ENCODE measurements at places on chromosomes 3 and 15.

GRCh38 chr3:71489315-71489761 is 94.2 kb downstream of the FOXP1 start:
- no peak for DNase-seq

DNA sequence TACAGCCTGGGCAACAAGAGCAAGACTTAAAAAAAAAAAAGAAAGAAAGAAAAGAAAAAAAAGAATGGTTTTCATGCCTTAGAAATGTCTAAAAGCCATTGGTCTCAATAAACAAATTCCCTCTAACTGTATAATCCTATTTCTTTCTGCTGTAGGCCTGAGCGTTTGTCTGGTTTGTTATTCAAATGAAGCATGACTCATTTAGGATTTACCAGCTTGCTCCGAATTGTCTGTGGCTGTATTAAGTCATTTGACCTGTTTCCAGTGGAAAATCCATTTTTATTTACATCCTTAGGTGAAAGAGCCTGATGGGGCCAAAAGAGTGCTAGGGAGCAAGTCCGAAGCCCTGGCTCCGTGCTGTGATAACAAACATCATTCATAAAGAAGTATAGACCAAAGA is 73.8 kb downstream of the BDH1 start:
- DNase-seq, result no peak

DNA sequence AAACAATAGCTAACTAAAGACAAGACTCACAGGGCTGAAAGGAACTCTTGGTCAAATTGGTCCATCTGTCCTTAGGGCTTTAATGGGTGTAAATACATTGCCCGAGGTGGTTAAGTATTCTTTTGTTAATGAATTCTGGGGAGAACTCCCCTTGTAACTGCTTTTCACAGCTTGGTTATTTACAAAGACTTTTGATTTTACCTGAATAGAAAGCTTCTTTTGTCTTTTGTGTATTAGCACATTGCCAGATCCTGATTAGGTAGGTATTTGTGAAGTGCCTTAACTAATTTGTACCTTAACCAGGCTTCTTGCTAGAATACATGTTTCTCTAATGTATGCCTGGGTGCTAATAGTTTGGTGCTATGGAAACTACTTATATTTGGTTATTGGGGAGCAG is 14.0 kb downstream of the CHD2 start:
- no peak for DNase-seq

- DNase-seq, result no peak
These were observed 116.6 kb downstream of the NTRK3 start for GRCh38 chr15:88139936-88140335.

DNA sequence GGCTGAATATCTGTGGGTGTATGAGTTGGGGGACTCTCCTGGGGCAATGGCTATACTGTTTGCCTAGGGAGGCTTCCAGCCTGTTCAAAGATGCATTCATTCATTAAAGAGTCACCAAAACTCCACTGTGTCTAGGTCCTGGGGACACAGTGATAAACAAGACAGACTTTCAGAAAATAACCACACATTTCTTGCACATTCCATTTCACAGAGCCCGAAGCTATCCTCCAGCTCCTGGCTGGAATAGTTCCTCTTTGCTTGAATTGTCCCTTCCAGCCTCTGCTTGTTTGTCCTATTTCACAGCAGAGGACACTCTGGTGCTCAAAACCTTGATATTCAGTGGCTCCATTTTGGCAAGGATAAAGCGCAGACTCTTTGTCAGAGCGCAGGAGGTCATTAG is 61.7 kb upstream of the ITGA11 start:
- no peak for DNase-seq

- DNase-seq, result no peak
These were observed 370.9 kb downstream of the NSUN3 start for GRCh38 chr3:94433811-94434210.

GRCh38 chr15:92028389-92028724 is 174.8 kb downstream of the SLCO3A1 start:
- no peak for DNase-seq

- no peak for DNase-seq
These were observed 46.6 kb downstream of the ANP32A start for GRCh38 chr15:68774120-68774519.

GRCh38 chr3:11155341-11156025 is 1.2 kb downstream of the HRH1 start:
- DNase-seq, result no peak

- DNase-seq, result no peak
These were observed 137.5 kb downstream of the XXYLT1 start for GRCh38 chr3:195133462-195133861.

DNA sequence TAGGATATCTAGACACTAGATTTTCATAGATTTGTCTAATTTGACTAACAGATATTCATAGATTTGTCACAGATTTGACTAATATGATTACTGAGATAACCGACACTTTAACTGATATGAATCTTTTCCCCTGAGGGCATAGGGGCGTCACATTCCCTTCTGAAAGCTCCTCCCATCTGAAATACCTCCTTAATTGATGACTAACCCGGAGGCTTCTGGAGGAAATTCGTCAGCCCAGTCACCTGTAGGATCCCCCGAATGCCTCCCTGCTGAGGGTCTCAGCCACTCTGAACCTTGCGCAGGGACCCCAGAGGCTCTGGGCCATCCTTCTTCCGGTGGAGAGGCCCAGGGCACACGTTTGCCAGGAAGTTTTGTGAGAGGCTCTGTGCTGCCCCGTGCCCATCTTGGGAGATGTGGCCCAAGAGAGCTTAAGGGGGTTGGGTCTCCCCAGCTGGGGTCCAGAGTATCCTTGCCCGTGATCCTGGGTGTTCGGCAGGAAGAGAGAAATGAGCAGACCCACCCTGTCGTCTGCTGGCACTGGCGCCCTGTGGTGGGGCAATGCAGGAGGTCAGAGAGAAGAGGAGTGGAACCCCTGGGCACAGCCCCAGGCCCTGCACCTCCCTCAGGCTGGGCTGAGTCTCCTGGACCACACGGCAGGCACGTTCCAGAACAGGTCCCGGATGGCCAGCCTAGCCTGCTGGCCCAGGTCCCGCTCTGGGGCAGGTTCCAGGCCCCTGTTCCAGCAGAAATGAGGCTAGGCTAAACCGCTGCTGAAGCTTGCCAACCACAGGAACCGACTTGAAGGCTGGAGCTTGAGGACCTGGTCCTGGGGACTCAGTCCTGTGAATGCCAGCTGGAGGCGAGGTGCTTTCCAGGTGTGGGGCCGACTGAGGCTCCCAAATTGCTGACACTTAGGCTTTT is 1.7 kb downstream of the PLA2G4D start:
- no peak for DNase-seq

- no peak for DNase-seq
These were observed 40.8 kb downstream of the PLD1 start for GRCh38 chr3:171769461-171769860.

DNA sequence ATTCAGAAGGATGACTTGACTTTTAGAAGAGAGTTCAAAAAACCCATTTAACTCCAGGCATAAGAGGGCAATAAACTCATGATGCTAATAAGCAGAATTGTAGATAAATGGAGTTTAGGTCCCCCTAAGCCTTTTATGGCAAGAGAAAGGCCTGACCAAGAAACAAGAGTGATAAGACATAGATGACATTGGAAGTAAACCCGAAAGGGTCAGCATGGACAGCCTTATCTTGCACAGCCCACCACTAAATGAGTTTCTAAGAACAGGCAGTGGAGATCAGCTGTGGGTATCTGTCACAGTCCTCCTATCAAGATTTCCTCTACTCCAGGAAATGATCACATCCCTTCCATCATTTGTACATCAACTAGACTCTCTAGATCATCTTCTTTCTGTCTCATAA is 457.9 kb upstream of the ADAMTS9 start:
- no peak for DNase-seq

GRCh38 chr3:194112120-194113106 is 23.5 kb upstream of the HES1 start:
- DNase-seq, result no peak

- DNase-seq, result no peak
These were observed 130.3 kb downstream of the NR1I2 start for GRCh38 chr3:119912220-119912619.

GRCh38 chr3:171543759-171544300 is 83.6 kb upstream of the TNIK start:
- DNase-seq, result no peak

Data from stimulated activated CD8-positive, alpha-beta memory T cell treated with anti-CD3 and anti-CD28 coated beads, Interleukin-7, amount 100 ng/mL, for 1 hour (primary cell).